ENCODE measurements at places on chromosomes 2 and 18.

GRCh38 chr2:102789349-102790090, 27.7 kb downstream of the TMEM182 start:
- no peak for DNase-seq

- DNase-seq = no peak
Measured at GRCh38 chr2:210598219-210598618, 41.8 kb downstream of the CPS1 start.

DNA sequence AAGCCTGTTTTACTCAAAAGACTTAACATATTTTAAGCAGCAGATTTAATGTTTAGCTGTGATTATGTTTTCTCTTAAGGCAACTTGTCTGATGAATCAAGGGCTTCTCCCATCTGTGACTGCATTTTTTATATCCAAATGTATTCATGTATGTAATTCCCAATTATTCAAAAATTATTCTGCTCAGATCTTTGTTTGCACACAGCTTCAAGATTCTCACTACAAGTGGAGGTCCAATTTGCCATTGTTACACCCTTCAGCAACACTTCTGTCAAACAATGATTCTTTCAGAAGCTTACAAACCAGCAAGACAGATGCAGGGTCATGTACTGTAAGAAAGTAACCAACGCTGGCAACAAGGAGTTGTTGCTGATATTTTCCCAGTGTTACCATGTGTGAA, 5.9 kb upstream of the LRPPRC start:
- DNase-seq = no peak

- no peak for DNase-seq
Measured at GRCh38 chr2:10221976-10222870, 80.5 kb upstream of the HPCAL1 start.

GRCh38 chr2:121260370-121261154, 24.4 kb downstream of the TFCP2L1 start:
- DNase-seq = no peak

- DNase-seq = no peak
Measured at GRCh38 chr2:209376686-209377085, 47.2 kb upstream of the MAP2 start.

DNA sequence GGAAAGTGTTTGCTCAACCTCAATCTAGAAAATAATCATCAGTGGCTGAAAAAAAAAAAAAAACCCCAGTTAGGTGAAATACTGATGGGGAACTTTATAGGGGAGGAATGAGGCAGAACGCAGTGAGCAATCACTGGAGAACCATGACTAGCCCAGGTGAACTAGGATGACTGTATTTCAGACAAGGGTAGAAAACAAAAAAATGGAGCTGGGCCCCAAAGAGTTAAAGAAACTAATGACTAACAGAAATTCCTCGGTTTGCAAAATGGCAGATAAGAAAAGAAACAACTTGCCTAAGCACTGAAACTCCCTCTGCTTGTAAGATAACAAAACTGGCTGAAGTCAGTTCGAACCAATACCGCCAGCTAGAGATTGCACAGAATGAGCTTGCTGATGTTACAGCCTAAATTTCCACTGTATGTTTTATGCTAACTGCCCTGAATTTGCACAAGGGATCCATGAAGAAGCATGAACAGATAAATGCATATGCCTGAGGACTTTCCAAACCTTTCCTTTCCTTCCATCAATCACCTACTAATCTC, 245.9 kb downstream of the METTL4 start:
- DNase-seq = no peak

- peak; percentile 57 for DNase-seq
Measured at GRCh38 chr2:242088471-242089212, 219.1 kb downstream of the RTP5 start.

DNA sequence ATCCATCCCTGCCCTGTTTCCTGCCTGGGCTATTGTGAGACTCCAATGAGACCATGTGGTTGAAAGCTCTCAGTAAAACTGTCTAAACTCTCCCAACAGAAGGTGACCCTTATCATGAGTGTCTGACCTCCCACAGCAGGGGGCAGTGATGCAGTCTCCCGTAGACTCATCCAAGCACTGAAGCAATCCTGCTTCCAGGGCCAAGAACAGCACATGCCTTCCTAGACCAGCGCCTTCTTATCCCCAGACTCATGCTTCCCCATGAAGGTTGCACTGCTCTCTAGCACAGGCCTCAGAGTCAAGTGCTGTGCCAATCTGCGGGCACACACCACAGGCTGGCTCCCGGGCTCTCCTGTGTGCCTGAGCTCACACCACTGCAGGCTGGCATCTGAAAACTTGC, 112.3 kb downstream of the TNS1 start:
- DNase-seq = no peak

- DNase-seq = no peak
Measured at GRCh38 chr2:229339618-229340017, 68.5 kb upstream of the PID1 start.

DNA sequence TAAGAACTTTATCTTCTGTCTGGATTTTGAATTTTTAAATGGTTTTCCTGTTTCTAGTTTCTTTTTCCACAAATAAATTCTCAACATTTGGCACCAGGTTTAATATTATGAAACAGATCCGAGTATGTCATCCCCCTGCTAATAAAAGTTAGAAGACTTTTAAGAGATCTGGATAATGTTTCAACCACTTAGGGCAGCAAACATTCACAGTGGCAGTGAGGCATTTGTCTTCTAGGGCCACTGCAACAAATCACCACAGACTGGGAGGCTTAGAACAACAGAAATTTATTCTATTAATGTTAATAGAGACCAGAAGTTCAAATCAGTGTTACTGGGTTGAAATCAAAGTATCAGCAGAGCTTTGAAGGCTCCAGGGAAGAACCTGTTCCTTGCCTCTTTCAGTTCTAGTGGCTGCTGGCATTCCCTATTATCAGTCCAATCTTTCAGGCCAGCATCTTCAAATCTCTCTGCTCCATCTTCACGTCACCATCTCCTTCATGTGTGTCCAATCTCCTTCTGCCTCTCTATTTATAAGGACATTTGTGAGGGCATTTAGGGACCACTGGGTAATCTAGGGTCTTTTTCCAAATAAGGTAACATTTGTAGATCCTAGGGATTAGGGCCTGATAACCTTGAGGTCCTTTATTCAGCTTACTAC, 23.4 kb downstream of the ACSL3 start:
- no peak for DNase-seq

GRCh38 chr2:34102339-34102738, 503.2 kb upstream of the FAM98A start:
- DNase-seq = no peak

- DNase-seq = no peak
Measured at GRCh38 chr2:201977651-201978050, 56.0 kb upstream of the FZD7 start.

GRCh38 chr2:152863826-152864225, 145.4 kb downstream of the ARL6IP6 start:
- DNase-seq = no peak

DNA sequence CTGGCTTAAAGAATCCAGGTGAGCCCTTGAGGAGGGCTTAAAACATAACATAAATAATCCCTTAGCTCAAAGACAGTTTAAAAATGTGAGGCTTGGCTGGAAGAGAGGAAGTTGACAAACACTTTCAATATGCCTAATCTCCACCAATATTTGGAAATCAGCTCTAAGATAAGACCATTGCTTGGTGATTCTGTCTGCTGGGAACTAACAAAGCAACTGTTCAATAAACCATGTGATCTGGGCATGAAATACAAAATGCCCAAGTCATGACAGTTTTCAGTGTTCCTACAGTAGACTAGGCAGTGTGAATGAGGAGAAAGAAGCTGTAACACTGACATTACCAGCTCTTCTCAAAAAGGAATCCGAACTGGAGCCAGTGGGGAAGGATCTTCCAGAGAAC, 10.7 kb downstream of the MFF start:
- no peak for DNase-seq

DNA sequence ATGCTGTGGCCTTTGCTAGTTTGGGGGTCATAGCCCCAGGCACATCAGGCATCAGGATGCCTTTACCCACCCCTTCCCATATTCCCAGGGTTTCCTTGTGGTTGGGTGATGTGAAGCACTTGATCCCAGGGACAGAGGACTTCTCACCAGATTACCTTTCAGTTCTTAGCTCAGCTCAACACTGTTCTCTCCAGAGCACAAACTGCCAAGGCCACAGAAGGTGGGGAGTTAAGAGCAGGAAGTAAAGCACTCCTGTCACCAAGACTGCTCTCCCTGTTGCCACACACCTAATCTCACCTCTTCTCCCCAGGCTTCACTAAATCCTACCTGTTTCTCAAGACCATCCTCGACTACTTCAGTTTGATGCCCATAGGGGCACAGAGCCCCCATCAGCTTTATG, 25.9 kb downstream of the FHOD3 start:
- no peak for DNase-seq

GRCh38 chr2:88560619-88561307, 66.5 kb downstream of the EIF2AK3 start:
- no peak for DNase-seq

- no peak for DNase-seq
Measured at GRCh38 chr18:36187193-36187825, at the start of gene MOCOS. MOCOS (plus strand) TSS chr18:36187497; CDS start chr18:36187540, 43 bp downstream.

- DNase-seq = no peak
Measured at GRCh38 chr2:85511008-85511811, 27.8 kb upstream of the MAT2A start.
